ENCODE measurements at places on chromosomes 3 and 15.

DNA sequence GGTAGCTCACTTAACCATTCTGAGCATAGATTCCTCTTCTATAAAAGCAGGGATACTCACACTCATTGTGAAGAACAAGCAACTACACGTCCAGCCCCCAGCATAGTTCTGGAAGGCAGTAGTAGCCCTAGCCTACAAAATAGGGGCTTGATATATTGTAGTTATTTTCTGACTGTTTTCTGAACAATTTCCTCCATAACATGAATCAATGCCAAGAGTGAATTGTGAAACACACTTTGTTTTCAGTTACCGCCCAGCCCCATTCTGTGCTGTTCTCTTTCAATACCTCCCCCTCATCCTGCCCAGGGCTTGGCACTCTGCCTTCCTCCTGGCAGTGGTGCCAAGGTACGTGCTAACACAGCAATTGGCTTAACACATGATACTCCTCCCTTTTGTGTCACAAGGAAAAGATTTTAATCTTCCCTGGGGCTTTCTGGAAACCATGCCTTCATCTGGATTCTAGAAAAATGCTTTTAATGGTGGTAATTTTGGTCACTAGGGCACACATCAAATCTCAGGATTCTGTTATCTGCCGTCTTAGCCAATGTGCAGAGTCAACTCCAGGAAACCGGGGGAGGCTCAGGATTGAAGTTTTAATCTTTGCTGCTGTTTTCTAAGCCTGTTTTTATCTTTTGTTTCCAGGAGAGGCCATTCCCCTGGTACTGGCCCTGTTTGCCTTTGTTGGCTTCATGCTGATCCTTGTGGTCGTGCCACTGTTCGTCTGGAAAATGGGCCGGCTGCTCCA, 37.2 kb downstream of the IL20RB start:
- DNase-seq: no peak

DNA sequence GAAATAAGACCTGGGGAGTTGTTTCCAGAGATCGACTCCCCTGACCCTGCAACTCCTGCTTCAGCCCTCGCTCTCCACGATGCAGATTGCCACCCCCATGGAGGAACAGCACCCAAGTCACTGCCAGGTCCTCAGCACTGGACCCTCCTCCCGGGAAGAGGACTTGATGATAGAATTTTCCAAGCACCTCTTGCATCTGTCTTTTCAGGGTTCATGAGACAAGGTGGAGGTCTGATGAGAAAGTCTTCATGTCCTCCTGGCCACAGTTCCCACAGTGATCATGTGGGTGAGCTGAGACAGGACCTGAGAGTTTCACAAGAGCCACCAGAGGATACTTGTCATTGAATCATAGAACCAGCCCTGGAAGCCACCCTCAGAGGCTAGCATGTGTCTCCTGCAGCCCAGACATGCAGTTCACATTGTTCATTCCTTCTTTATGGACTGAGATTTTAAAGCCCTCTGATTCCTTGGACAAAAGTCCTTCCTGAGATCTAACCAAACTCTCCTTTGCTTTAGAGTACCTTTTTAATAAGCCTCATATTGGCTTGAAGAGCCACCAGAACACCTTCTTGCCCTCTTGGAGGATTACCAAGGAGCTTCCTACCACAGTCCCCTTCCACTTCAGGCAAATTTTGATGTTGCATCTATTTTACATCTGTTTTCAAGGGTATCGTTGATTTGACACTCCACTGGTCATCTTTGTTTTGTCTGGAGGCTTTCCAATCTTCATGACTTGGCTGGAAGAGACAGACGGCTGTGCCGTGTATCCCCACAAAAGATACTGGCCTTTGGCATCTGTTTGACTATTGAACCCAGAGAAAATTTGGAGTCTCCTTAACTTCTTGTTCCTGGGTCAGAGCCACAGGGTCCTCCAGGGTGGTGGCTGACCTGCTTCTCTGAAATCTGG, 224.8 kb upstream of the BHLHE40 start:
- DNase-seq: no peak

GRCh38 chr15:31235311-31236183, 91.1 kb upstream of the KLF13 start:
- DNase-seq: no peak

GRCh38 chr15:101093958-101094357, 157.9 kb downstream of the CHSY1 start:
- DNase-seq: no peak

GRCh38 chr15:100033140-100033857, 300.1 kb upstream of the LYSMD4 start:
- DNase-seq: no peak

DNA sequence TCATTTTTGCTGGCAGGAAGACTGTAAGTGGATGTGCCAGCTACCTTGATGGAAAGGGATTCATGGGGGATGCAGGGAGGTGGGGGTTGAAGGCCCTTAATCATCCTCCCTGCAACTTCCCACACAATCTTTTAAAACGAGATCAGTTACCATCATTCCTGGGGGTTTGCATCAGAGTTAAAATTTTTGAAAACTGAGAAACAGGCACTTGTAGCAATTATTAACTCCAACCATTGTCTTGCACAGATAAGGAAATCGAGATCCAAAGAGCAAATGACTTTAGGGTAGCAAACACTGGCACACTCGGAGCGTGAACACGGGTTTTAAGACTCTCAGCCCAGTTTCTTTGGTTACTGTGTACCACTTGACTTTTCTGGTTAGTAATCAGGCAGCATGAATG, 41.9 kb downstream of the GPD1L start:
- DNase-seq: no peak

DNA sequence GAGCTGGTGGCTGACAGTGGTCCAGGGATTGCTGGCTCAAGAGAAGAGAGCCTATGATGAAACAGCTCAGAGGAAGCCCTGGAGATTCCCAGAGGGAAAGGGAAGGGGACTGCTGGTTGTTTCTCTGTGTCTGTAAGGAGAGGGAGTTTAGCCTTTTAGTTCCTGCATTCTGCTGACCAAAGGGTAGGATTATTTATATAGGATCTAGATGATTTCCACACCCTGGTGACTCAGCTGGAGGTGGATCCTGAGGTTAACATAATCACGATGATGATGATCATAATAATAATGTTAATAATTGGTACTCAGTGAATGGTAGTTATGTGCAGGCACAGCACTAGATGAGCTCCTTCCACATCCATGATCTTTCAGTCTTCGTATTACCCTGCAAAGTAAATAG, 144.9 kb downstream of the EPHB1 start:
- DNase-seq: no peak

- no peak for DNase-seq
Observed at GRCh38 chr15:44087578-44088465, 107.2 kb downstream of the FRMD5 start.

DNA sequence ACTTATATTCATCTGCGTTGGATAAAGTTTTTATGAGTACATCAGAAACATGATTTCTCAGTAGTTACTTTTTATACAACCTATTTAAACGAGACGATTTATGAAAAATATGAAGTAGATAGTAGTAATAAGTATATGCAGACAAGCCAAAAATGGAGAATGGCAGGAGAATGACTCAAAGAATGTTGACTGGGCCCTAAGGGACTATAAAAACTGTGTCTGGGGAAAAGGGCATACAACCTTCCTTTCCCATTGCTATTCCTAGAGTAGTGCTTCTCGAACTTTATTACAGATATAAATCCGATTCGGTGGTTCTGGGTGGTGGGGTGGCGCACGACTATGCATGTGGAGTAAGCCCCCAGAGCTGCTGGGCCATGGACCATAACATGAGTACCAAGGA, 558.5 kb downstream of the FOXP1 start:
- no peak for DNase-seq

Data from MM.1S (cell line).